LNCaP clone FGC (cell line): ENCODE measurements at places on chromosomes 7 and 10.

GRCh38 chr10:105756386-105756785, 1115.3 kb downstream of the SORCS3 start:
- no peak for DNase-seq

DNA sequence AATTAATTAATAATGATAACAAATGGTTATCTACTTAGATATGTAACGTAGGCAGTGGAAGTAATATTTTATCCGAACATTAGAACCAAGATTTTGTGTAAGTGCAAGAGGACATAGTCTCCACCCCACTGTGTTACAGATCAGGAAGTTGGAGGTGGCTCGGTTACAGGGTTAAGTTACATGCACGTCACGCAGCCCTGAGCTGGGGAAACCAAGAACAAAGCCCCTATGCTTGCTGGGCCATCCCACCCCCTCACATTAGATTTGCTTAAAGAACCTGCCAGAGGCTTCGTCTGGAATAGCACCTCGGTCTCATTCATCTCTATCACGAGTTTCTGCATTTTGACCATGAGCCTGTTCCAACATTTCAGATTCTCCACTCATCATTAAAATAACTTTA, 214.1 kb downstream of the ADARB2 start:
- DNase-seq, result no peak

- no peak for DNase-seq
Measured at GRCh38 chr10:37801557-37801956, 55.9 kb downstream of the ZNF248 start.

DNA sequence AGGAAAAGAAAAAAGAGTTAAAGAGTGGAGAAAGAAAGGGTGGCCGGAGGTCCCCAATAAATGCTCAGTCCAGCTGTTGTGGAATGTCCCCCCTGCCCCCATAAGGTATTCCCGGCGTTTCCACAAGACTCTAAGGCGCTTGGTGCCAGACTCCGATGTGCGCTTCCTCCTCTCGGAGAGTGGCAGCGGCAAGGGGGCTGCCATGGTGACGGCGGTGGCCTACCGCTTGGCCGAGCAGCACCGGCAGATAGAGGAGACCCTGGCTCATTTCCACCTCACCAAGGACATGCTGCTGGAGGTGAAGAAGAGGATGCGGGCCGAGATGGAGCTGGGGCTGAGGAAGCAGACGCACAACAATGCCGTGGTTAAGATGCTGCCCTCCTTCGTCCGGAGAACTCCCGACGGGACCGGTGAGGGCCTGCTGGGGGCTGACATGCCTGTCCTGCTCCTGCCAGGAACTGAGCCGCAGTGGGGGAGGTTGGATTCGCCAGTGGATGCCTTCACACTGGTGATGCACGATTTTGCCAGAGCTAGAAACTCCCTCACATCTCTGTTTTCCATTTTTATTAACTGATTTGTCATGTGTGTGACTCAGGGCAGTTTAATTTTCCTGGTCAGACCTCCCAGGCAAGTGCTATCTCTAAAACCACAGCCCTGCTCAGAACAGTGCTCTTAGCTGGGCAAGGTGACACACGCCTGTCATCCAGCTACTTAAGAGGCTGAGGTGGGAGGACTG, 34.2 kb downstream of the TACR2 start:
- no peak for DNase-seq

GRCh38 chr10:11145495-11145855, 127.8 kb downstream of the CELF2 start:
- DNase-seq, result no peak

GRCh38 chr7:158805937-158806336, 23.4 kb downstream of the ESYT2 start:
- no peak for DNase-seq

GRCh38 chr7:105345003-105345402, 43.7 kb downstream of the SRPK2 start:
- DNase-seq, result no peak

- no peak for DNase-seq
Measured at GRCh38 chr7:3280445-3280844, 20.6 kb upstream of the SDK1 start.

DNA sequence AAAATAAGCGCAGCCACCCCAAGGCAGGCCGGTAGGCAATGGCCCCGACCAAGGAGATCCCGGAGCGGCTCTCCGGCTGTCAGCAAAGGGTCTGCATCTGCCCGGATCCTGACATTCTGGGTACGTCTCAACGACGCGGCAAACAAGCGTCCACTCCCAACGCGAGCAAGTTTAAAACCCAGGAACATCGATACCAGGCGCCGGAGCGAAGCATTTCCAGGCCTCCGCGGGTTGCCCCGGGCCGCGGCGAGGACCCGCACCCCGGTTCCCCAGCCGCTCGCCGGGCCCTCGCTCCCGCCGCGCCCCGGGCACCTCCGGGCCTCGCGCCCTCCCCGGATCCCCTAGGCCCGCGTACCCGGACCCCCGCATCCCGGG, 453 bp downstream of the URGCP start:
- DNase-seq, result no peak

- no peak for DNase-seq
Measured at GRCh38 chr7:31082447-31082846, 30.3 kb downstream of the ADCYAP1R1 start.

GRCh38 chr10:107718864-107719263, 554.4 kb upstream of the SORCS1 start:
- DNase-seq, result no peak

- no peak for DNase-seq
Measured at GRCh38 chr7:5681979-5682546, 99.4 kb downstream of the RNF216 start.

GRCh38 chr7:139393621-139394211, 34.0 kb downstream of the LUC7L2 start:
- no peak for DNase-seq

DNA sequence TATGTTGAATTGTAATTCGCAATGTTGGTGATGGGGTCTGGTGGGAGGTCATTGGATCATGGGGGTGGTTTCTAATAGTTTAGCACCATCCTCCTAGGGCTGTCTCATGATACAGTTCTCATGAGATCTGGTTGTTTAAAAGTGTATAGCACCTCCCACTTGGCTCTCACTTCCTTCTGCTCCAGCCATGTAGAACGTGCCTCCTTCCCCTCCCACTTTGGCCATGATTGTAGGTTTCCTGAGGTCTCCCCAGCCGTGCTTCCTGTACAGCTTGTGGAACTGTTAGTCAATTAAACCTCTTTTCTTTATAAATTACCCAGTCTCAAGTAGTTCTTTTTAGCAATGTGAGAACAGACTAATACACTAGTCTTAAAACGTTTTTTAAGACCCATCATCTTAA, 15.6 kb upstream of the HECW1 start:
- no peak for DNase-seq

GRCh38 chr10:93915598-93915997, 21.8 kb downstream of the SLC35G1 start:
- no peak for DNase-seq

DNA sequence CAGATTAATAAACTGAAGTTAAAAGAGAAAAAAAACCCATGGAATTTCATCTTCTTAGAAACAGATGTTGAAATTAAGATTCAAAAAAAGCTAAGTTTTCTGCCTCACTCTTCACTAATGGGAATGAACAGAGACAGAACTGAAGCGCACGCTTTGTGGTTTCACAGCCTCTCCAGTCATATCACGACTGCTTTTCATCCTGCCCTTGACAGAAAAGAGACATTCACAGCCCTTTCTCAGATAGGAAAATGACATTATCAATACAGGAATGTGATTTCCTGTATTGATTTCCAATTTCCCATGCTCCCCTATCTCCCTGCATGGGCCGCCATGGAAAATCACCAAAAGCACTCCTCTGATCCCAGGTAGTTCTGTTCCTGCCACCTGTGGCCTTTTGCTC, 108.2 kb downstream of the PFKFB3 start:
- DNase-seq, result no peak

DNA sequence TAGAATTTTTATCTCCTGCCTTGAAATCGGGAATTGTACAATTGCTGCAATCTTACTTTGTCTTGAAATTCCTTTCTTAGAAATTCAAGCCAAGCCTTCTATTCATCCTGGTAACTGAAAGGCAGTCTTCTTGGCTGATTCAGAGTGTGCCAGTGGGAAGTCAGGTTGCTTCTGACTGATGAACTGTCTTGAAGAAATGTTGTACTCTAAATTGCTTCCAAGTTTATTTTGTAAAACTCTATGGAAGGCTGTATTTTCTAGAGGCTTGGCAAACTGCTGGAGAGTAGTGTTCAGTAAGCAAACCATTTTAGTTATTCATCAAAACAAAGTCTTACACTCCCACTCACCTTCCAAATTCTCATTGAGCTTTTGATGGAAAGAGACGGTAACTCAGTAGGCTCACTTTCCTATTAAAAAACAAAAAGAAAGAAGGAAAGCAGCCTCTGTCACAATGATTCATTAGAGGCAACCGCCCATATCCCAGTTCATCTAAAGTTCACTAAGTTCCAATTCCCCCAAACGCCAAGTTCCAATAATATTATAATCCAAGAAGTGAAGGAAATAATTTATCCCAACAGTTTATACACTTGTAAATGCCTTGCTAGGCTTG, 187.9 kb upstream of the MALRD1 start:
- no peak for DNase-seq

DNA sequence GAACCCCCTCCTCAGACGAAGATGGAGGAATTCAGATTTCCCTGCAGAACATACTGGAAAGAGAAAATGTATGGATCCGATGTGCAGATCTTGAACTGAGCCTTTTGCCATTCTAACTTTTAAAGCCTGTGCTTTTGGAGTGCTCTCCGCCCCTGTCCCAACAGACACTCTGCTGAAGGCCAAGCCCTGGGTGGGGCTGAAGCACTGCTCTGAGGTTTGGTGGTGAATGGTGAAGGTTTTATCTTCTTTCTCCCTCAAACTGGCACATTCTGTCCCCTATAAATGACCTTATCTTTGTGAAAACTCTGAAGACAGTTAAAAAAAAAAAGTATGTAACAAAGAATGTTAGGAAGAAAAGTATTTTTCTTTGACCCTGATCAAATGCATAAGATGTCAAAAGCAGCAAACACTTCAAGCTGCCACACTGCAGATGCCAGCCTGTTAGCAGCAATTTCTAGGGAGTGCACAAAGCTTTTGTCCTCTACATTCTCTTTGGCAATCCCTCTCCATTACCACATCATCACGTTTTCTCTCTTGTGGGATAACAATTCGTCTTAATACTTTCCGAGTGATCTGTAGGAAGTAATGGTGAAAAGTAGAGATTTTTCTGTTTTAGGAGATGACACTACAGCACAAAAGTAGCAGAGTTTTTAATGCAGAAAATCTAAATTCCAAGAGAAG, 137.3 kb upstream of the CCDC6 start:
- DNase-seq, result no peak

DNA sequence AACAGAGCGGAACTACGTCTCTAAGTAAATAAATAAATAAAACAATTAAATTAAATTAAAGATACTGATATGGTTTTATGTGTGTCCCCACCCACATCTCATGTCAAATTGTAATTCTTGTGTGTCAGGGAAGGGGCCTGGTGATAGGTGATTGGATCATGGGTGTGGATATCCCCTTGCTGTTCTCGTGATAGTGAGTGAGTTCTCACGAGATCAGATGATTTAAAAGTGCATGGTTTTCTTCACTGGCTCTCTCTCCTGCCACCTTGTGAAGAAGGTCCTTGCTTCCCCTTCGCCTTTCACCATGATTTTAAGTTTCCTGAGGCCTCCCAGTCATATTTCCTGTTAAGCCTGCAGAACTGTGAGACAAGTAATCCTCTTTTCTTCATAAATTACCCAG, 29.0 kb upstream of the OGDHL start:
- DNase-seq, result no peak

DNA sequence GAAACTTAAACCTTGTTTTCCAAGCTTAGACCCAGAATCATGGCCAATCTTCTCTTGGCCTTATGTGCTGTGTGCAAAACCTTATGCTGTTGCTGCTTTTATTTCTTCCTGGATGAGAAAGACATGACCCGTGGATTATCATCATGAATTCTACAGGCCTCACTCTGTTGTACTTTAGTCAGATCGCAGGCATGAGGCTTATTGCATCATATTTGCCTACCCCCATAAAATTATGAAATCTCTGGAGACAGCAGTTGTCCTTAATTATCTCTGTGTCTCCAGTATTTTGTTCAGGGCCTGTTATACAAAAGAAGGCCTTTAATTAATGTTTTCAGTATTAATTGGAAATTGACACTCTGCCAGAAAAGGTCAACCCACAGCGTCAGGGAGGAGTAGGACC, 71.6 kb downstream of the PLCE1 start:
- no peak for DNase-seq

GRCh38 chr7:130943981-130944380, 210.0 kb upstream of the KLF14 start:
- no peak for DNase-seq

DNA sequence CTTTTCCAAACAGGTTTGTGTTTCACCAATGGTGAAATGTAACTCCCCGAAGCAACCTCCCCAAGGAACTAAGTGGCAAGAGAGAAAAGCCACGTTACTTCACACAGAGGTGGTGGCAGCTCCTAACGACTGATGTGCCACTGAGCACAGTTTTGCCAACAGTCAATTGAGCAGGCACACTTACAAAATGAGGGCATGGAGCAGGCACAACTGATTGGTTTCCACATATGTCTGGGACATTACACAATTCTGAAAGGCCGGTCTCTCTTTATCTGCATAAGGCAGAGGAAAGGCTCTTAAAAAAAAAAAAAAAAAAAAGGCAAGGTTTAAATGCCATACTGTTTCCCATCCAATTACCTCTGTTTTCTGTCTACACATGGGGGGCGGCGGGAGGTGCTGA, 86.7 kb downstream of the GFRA1 start:
- no peak for DNase-seq

GRCh38 chr7:127582361-127582760, 3.0 kb downstream of the GCC1 start:
- DNase-seq, result no peak

DNA sequence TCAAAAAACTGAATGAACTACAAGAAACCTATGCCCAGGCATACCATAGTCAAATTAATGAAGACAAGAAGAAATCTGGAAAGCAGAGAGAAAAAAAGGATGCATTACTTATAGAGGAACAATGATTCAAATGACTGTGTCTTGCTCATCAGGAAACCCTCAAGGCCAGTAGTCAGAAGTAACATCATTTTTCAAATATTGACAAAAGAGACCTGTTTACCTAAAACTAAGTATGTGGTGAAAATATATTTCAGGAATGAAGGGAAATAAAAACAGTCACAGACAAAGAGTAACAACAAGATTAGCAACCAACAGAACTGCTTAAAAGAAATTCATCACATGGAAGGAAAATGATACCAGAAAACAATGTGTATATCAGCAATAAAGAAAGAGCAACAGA, 128.4 kb downstream of the ALOX5 start:
- DNase-seq, result no peak

GRCh38 chr7:130486114-130486953, 5.6 kb upstream of the MEST start:
- peak; percentile 69 for DNase-seq
